ENCODE measurements at places on chromosomes 3 and 15.

GRCh38 chr3:124831628-124832199, 55.5 kb downstream of the ITGB5 start:
- no peak for DNase-seq

GRCh38 chr3:10524270-10524669, 18.9 kb upstream of the ATP2B2 start:
- DNase-seq = no peak

GRCh38 chr3:114700637-114701234, 406.9 kb downstream of the TIGIT start:
- no peak for DNase-seq

GRCh38 chr15:90306560-90306959, 41.1 kb downstream of the NGRN start:
- no peak for DNase-seq

GRCh38 chr3:64617610-64618009, 70.2 kb downstream of the ADAMTS9 start:
- DNase-seq = no peak

GRCh38 chr15:75669191-75669878, 21.6 kb downstream of the SNX33 start:
- DNase-seq = no peak

GRCh38 chr15:20295238-20295811, 246.3 kb downstream of the GOLGA6L6 start:
- no peak for DNase-seq

GRCh38 chr3:118354556-118354955, 680.1 kb downstream of the IGSF11 start:
- no peak for DNase-seq

- DNase-seq = no peak
Measured at GRCh38 chr15:78457101-78457500, 19.1 kb downstream of the IREB2 start.
